ENCODE measurements at places on chromosomes 3 and 15.

DNA sequence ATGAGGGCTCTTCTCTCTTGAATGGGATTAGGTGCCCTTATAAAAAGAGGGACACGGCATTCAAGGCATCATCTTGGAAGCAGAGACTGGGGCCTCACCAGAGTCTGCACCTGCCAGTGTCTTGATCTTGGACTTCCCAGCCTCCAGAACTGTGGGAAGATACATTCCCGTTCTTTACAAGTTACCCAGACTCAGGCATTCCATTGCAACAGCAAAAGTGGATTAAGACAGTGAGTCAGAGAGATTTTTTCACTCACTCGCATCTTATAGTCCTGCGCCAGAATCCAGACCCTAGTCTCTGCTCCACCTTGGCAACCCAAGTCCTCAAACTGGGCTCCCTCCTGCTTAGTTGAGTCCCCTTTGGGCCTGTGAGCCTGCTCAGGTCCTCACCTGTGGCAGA, 2.7 kb downstream of the LCTL start:
- DNase-seq = no peak

GRCh38 chr3:67349551-67350174, 304.7 kb downstream of the SUCLG2 start:
- no peak for DNase-seq

GRCh38 chr15:78951841-78952238, 7.0 kb upstream of the CTSH start:
- DNase-seq = no peak

DNA sequence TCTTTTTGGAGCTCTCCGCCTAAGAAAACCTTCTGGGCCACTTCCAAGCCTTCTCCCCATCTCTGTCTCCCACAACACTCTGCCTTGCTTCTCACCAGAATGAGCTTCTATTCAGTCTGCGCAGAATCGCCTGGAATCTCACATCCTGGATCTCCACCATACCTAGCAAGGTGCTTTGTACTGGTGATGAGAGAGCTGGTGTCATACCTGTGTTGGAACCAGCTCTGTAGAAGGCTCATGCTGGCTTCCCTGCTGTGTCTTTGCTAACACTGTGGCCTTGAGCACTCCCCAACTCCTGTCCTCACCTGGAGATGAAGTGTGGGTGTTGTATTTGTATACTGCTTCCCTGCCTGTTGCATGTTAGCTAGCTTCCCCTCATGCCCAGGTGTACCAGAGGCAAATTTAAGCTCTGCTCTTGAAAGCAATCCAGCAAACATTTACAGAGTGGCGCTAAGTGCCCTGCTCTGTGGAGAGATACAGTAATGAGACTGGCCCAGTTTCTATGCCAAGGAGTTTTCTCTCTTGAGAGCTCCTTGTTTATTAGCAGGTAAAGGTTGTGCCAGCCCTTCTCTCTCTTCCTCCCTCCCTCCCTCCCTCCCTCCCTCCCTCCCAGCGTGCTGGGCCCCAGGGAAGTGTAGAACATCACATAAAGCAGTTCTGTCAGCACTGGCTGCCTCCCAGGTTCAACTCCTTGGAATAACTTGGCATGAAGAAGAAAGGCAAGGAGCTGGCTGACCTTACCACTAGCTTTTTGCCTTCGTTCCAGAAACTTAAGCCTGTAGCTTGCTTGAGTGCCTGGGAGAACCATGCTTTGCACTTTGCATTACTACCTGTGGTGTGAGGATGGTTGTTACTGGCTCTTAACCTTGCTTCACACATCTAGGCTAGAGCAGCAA, 54.9 kb downstream of the TRIM71 start:
- DNase-seq = no peak

GRCh38 chr15:85289677-85290365, 90.6 kb upstream of the AKAP13 start:
- DNase-seq = no peak

GRCh38 chr3:132554437-132554836, 42.6 kb upstream of the ACKR4 start:
- DNase-seq = no peak

DNA sequence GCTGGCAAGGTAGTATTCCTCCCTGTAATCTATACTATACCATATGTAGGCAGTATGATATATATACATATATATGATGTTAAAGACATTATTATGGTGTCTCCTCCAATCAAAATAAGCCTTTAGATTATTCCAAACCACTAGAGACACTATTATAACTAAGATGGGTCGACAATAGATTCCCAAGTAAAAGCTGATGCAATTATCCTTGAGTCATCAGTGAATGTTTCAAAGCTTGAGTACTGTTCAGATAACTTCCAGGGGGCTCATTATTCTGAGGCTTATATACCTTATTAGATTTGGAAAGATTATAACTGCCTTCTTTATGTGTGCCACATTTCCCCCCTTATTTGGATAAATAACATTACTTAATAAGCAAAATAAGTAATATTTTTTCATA, 11.9 kb upstream of the C3orf38 start:
- no peak for DNase-seq

DNA sequence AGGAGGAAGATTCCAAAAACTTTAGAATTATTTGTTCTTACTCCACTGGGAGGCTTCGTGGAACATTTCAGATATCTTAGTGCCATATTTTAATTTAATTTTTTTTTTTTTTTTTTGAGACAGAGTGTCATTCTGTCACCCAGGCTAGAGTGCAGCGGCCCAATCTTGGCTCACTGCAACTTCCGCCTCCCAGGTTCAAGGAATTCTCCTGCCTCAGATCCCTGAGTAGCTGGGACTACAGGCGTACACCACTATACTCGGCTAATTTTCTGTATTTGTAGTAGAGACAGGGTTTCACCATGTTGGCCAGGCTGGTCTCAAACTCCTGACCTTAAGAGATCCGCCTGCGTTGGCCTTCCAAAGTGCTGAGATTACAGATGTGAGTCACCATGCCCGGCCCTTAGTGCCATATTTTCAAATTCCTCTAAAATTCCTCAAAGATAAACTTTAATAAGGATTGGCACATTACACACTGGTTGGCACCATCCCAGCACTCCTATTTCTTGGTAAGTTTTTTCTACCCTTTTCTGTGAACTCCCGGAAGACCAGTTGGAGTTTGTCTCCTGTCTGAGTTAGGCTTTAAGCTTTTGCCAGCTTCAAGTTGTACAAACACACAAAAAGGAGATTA, 693.7 kb downstream of the MCTP2 start:
- DNase-seq = no peak

DNA sequence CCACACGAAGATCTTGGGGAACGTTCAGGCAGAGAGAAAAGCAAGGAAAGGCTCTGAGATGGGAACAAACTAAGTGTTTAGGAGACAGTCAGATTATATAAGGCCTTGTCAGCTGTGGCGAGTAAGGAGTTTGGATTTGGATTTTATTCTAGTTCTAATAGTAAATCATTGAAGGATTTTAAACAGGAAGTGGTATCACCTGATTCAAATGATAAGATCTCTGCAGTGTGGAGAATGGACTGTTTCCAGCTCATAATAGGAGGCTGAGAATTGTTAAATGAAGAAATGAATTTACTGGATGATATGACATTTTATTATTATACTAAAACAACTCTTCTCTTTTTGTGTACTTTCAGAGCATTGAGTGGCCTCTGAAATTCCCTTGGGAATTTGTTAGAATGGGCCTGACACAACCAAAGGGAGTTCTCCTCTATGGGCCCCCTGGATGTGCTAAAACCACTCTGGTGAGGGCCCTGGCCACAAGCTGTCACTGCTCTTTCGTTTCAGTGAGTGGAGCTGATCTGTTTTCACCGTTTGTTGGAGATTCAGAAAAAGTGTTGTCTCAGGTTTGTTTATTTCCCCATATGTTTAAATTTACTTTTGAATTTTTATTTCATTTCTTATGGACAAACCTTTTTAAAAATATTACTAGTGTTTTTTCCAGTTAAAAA, 36.0 kb upstream of the GATM start:
- no peak for DNase-seq

GRCh38 chr3:112101916-112102315, 15.7 kb downstream of the C3orf52 start:
- DNase-seq = no peak

- no peak for DNase-seq
Observed at GRCh38 chr15:79549196-79549595, 117.1 kb downstream of the MINAR1 start.
